Activated CD4-positive, alpha-beta T cell treated with anti-CD3 and anti-CD28 coated beads, Interleukin-2, amount 50 U/mL, for 4 hours (primary cell): ENCODE measurements at places on chromosomes 4 and X.

- no peak for DNase-seq
Measured at GRCh38 chrX:37746218-37746941, 33.5 kb upstream of the CYBB start.

DNA sequence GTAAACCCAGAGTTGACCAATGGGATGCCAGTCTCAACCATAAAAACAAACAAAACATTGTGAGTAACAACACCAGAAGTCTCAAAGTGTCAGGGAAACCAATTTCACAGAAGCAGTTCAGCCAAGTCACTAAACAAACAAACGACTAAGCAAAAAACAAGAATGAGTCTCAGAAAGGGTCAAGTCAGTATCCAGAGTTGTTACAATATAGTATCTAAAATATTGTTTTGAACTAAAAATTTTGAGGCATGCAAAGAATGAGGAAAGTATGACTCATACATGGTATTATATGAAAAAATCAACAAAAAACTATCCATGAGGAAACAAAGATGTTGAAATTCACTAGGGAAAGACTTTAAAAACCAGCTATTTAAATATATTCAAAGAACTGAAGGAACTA is 70.6 kb downstream of the AR start:
- no peak for DNase-seq

GRCh38 chr4:26199596-26199995 is 121.2 kb upstream of the RBPJ start:
- no peak for DNase-seq

- DNase-seq, result no peak
Measured at GRCh38 chrX:24235084-24235710, 78.7 kb downstream of the SUPT20HL2 start.

DNA sequence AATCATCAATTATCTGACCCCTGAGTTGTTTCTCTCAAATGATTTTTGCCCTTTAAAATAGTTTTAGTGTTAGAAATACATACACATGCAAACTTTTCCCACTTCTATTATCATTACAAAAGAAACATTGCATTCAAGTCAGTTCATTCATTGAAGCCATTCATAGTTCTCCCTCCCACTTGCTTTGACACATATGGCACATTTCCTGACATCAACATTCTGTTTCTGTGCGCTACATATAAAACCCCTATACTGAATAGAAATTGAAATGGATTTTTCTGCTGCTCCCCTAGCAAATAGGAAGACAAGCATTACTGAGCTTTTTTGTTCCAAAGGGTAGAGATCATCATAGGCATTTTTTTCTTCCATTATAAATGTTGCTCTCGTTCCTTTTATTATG is 497.9 kb upstream of the PCDH10 start:
- no peak for DNase-seq

- no peak for DNase-seq
Measured at GRCh38 chr4:175906384-175906783, 94.3 kb upstream of the GPM6A start.

- no peak for DNase-seq
Measured at GRCh38 chr4:128268970-128269369, 18.6 kb downstream of the PGRMC2 start.

DNA sequence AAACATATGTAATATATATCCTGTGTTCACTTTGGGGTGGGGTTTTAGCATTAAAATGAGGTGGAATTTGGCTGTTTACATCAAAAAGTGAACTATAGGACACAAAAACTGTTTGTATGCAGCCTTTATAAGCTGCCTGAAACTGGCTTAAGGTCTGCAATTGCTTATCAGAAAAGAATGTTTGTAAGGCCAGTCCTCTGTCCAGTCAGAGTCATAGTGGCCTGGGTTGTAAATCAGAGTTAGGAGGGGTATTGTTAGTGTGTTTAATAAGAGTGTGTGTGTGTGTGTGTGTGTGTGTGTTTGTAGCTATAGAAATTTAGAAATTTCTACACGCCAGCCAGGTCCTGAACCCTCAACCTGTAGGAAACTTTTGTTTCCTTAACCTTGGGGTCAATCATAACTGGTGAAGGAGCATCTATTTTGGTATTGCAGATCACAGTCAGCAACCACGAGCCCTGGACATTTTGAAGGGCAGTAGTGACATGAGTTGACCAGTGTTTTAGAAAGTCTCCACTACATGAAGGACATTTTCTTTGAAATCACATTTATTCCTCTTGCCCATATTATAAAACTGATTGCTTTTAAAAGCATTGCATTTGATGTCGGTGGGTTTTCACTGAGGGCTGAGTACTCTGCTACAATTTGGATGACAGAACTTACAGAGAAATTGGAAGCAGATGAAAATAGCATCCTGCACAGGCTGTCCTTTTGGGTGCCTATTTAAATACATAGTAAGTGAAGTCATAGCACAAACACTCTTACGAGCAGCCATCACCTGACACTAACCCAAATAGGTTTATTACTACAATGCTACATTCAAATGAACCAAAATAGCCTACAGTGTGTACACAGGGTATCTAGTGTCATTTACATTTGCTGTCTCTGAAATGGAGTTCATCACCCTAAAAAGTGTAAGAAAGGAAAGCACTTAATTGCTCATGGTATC is 11.2 kb upstream of the TMEM154 start:
- DNase-seq, result no peak

GRCh38 chr4:122170775-122171174 is 18.6 kb downstream of the BLTP1 start:
- DNase-seq, result no peak

- no peak for DNase-seq
Measured at GRCh38 chr4:11328401-11328800, 100.3 kb downstream of the HS3ST1 start.

GRCh38 chr4:164440199-164440598 is 313.7 kb upstream of the SMIM31 start:
- DNase-seq, result no peak
